Stimulated activated CD8-positive, alpha-beta memory T cell treated with anti-CD3 and anti-CD28 coated beads, Interleukin-12 subunit alpha, Interleukin-12 subunit beta, amount 100 ng/mL, for 1 hour (primary cell): ENCODE measurements at places on chromosomes 11 and 22.

DNA sequence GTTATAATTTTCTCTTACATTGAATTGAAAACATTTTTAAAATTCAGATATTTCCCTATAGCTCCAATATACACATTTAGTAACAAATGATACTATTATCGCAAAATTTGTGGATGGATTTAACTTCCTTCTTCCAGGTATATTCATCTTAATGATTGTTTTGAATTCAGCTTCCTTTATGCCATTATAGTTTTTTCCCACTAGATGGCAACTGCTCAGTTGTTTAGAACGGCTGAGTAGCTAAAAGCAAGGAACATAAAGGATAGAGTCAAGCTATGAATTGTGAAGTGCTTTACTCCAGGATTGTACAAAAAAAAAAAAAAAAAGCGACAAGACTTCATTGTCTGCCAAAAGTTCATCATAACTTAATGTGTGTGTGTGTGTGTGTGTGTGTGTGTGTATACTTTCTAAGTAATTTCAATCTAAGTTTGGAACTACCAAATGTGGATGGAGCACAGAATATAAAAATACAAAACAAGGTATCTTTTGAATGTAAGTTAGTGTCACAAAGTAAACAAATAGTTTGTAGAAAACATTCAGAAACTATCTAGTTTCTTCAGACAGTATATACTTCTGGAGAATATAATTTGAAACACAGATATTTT, 846.4 kb downstream of the DLG2 start:
- no peak for DNase-seq

DNA sequence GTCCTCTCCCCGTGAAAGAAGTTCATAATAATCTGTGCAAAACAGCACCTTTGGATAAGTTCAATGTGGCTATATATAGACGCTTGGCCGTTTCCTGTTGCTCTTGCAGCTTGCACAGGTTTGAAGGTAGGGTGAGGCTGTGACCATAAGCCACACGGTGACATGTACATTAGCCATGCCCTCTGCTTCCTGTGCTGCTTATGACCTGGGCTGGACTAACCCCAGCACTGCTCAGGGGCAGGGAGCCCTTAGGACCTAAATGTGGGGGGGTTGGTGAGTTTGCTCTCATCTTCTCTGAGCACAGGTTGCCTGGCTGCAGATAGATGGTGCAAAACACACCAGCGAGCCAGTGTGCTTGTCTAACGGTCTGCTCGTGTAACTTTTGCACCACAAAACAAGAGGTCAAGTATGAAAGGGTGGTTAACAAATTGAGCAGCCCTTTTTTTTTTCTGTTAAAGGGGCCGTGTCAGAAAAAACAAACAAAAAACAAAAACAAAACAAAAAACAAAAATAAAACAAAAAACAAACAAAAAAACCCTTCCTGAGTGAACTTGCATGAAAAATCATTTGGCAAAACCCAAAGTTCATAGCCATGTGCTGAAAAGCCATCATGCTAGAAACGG, 37.3 kb downstream of the FLI1 start:
- DNase-seq: no peak

DNA sequence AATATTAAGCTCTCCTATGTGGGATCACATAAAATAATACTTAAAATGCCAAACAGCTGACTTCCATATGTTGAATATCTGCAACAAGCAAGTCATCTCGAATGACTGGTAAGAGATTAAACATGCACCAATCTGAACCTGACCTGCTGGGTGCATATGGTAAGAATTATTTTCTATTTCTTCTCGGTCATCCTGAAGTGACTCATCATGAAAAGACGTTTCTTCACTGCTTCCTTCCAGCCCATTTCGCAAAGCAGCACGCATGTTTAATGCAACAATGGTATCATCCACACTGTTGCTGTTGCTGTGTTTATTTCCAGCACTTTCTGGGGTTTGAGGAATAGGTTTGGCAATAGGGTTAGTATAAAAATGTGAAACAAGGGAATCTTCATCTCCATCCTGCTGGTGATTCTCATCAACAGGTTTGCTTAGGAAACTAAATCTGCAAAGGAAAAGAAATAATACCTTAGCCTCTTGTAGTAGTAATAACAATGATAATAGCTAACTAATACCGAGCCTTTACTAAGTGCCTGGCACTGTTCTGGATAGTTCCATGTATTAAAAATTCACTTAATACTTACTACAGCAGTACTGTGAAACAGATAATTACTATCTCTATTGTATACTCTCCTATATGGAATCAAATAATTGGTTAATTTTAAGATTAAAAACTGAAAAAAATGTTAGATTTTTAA, 52.0 kb upstream of the CHRNA10 start:
- no peak for DNase-seq

- DNase-seq: no peak
Observed at GRCh38 chr11:82873919-82874333, 26.3 kb downstream of the PRCP start.

- DNase-seq: no peak
Observed at GRCh38 chr11:88535266-88535665, 197.7 kb upstream of the CTSC start.

GRCh38 chr11:32317643-32318042, 117.7 kb downstream of the WT1 start:
- DNase-seq: no peak

GRCh38 chr11:120184371-120184945, 26.4 kb upstream of the OAF start:
- DNase-seq: no peak

GRCh38 chr11:69300120-69301060, 6.4 kb downstream of the MYEOV start:
- DNase-seq: no peak

GRCh38 chr11:2509481-2510001, 64.7 kb downstream of the KCNQ1 start:
- DNase-seq: no peak

- DNase-seq: no peak
Observed at GRCh38 chr11:132430429-132431062, 1060.1 kb downstream of the NTM start.
